Inflammatory macrophage treated with lipopolysaccharide for 1 hour (primary cell): ENCODE measurements at places on chromosomes 1 and 21.

- peak; percentile 10 for DNase-seq
Observed at GRCh38 chr21:26389971-26390641, 183.0 kb downstream of the CYYR1 start.

- DNase-seq, result no peak
Observed at GRCh38 chr1:48676376-48676775, 100.3 kb downstream of the BEND5 start.

- no peak for DNase-seq
Observed at GRCh38 chr21:15932726-15933125, 202.9 kb downstream of the USP25 start.

- DNase-seq, result no peak
Observed at GRCh38 chr1:236688705-236689104, 2.4 kb downstream of the ACTN2 start.

GRCh38 chr1:155574077-155574476 is 11.5 kb upstream of the ASH1L start:
- DNase-seq, result no peak

DNA sequence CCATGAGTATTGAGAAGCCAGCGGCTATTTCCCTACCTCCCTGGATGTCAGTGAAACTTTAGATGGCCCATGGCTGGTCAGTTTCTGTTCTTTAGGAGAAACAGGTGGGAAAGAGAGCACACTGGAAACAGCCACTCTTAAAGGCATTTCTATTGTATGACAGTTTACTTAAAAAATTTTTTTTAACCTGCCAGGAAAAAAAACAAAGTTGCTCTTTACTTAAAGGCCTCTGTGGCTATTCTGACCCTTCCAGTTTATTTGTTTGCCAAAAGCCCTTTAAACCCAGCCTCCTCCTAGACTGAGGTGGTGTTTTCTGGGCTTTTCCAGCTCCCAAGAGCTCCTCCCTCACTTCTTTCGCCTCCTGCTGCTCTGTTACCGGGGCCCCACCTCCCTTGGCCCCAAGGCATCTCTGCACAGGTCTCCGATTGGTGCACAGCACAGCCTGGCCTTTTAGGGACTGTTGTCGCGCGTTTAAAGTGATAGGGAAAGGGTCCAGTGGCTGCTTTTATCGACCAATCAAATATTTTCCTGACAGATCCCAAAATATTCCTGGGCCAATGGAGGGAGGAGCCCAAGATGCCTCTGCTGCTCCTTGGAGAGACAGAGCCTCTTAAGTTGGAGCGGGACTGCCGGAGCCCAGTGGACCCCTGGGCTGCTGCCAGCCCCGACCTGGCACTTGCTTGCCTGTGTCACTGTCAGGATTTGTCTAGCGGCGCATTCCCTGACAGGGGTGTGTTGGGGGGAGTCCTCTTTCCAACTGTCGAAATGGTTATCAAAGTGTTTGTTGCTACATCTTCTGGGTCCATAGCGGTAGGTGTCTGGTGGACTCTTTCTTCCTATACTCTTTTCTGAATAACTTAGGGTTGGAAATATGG is at the start of gene SH3BGR:
Gene SH3BGR, plus strand, starts transcription at position 639 of the 875 bp plus-strand sequence. Its CDS starts 127 bp downstream, at position 766.
- no peak for DNase-seq

GRCh38 chr1:21324368-21325141 is 34.3 kb upstream of the ECE1 start:
- DNase-seq, result peak; percentile 98

DNA sequence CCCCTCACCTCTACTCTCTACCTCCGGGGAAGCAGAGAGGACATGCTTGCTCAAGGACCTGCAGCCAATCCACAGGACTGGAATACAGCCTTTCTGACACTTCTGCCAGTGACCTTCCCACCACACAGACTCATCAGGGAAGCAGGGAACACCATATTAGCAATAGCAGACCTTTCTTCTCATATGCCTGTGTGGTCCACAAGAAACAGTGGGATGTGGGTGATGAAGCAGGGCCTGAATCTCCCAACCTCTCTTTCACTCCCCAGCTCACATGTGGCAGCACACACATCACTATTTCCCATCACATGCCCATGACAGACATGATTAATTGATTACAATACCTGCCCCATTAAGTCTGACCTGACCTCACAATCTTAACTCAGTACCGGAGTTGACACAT is 695.1 kb downstream of the MATN1 start:
- no peak for DNase-seq

DNA sequence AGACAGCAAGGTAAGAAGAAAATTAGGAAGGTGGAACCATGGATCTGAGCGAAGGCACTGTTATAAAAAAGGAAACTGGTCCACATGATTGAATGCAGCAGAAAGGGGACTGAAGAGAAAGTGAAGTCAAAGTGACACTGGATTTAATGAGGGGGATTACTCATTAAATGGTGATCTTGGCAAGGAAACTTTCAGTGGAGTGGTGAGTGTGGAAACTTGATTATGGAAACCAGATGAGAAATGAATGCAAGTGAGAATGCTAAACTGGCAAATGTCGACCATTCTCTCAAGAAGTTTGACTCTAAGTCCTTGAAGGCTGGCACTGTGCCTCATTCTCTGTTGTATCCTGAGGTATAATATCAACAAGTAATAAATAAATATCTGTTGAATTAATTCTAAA is 23.3 kb downstream of the COLGALT2 start:
- DNase-seq, result no peak

DNA sequence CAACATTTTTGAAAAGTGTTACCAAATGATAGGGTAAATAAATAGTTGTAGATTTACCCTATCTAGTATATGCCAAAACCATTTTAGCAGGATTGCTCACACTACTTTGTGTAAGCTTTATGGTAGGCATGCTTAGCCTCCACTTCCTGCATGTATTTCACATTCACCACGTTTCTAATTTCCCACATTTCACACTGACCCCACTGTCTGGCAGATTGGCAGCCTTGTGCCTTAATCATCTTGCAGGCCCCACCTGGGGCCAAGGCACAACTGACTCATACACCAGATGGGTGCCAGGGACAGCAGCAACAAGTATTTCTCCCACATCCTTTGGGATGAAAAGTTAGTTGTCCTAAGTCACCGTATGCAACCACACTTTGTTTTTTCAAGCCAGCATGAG is 21.2 kb upstream of the CENPF start:
- DNase-seq, result no peak

GRCh38 chr1:59393211-59394180 is 96.6 kb downstream of the FGGY start:
- no peak for DNase-seq

- no peak for DNase-seq
Observed at GRCh38 chr21:45011911-45012661, 62.3 kb upstream of the ADARB1 start.

- DNase-seq, result no peak
Observed at GRCh38 chr1:248857201-248857600, 1.7 kb downstream of the ZNF692 start.

DNA sequence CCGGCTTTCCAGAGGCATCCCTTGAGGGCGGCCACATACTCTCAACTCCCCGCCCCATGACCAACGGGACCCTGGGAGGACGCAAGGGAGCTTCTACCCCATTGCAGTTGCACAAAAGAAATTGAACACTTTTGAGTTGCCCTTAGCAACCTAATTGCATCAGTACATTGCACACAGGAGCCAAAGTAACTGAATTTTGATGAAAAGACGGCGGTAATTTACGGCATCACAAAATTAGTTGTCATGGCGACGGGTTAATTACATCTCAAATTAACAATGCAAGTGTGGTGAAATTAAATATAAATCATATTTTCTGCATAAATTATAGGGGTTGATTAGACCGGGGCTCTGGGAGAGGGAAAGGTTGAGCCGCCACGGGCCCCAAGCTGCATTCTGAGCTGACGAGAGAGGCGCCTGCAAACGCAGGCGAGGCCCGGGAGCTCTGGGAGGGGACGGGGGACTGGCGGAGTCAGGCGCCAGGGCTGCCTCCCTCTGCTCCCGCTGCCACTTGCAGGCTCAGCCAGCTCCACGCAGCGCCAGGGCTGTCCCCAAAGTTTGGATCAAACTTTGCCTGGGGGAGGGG is 61.4 kb downstream of the CASZ1 start:
- DNase-seq, result no peak

GRCh38 chr1:156602557-156602993 is 1.3 kb upstream of the GPATCH4 start:
- peak; percentile 12 for DNase-seq

DNA sequence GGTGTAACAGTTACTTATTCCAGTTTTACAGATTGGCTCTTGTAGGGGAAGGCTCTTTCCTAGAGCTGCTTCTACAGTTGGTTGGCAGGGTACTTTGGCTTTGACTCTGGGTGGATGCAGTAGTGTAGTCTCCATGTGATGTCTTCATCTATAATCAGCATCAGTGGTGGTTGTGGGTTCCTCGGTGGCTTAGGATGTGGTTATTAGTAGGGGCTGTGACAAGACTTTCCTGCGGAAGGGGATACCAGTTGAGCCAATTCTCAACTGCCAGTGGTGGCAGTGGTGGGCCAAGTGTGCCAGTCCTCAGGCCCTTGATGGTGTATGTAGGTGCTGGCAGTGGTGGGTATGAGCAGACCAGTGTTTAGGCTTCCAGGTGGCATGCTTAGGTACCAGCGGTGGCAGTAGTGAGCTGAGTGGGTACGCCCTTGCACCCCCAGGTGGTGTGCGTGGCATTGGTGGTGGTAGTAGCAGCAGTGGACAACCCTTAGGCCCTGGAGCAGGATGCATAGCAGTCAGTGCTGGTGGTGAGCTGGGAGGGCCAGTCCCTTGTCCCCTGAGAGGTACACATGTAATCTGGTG is 27.2 kb upstream of the KLF18 start:
- no peak for DNase-seq

- no peak for DNase-seq
Observed at GRCh38 chr1:204136814-204137213, 15.0 kb downstream of the ETNK2 start.

DNA sequence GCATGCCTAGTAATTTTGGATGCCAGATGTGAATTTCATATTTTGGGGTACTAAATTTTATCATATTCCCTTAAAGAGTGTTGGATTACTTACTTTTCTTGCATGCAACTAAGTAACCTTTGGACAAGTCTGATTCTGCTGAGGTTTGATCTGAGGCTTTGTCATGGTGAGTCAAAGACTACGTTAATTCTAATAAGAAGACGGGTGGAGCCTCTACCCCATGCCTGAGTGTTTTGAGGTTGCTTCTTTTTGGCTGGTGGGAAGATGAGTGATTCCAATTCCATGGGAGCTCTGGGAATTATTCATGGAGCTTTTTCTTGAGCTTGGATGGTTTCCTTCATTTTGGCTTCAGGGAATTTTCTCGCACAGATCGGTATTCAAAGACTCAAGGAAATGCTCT is 11.6 kb upstream of the PCP4 start:
- DNase-seq, result no peak

DNA sequence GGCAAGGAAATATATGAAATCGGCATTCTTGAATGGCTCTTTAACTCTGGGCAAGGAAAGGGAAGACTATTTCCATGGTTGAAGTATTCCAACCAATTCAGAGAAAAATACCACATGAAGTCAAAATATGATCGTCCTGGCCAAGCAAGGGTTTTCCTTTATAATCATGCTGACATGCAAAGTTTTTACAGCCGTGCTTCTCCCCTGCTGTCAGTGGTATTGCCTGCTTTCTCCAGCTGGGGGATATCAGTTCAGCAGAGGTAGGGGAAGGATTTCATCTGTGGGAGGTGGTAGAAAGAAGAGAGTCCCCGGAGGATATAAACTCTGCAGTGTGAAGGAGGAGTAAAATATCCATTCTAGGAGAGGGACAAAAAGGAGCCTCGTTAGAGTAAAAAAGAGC is 322.8 kb downstream of the PAPPA2 start:
- DNase-seq, result no peak

DNA sequence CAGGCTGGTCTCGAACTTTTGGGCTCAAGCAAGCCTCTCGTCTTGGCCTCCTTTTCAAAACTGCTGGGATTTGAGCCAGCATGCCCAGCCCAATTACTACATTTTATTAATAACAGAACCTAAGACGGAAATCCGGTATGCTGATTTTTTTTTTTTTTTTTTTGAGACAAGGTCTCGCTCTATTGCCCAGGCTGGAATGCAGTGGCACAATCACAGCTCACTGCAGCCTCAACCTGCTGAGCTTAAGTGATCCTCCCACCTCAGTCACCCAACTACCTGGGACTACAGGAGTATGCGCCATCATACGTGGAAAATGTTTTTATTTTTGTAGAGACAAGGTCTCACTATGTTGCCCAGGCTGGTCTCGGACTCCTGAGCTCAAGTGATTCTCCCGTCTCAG is 20.2 kb downstream of the ACBD3 start:
- no peak for DNase-seq
